HS-27A (cell line): ENCODE measurements at places on chromosomes 3 and 15.

GRCh38 chr3:172094621-172095557 is 55.5 kb downstream of the FNDC3B start:
- no peak for DNase-seq

DNA sequence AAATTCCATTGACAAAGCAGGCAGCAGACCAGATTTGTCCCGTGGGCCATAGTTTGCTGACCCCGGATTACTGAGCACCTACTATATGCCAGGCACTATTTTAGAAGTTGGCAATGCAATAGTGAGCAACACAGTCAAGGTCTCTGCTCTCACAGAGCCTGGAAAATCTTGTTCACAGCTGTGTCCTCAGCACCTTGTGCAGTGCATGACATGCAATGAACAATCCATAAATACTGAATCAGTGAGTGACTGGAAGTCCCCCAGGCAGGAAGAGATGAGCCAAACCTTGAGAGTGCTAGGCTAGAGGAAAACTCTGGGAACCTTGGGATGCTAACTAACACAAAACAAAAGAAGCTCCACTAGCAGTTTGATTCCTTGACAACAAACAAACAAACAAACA is 14.4 kb downstream of the TM4SF1 start:
- DNase-seq: no peak

DNA sequence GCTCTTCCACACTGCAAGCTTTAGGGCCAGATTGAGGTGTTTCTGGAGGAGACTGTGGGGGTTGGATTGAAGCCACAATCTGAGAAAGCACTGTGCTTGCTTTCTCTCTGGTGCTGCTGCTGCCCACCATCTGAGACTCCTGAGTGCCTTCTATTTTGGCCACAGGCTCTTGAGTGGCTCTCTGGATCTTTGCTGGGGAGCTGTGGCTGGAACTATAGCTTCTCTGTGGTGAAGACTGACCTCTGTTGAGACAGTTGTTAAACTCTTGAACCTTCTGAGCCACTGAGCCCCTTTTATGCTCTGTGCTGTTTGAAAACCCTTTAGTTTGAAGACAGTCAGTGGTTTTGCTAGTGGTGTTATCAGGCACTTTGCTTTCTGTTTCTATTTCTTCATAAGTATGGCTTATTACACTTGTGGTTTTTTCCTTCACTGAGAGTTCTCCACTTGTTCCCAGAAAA is 108.7 kb upstream of the TSPAN3 start:
- DNase-seq: no peak

GRCh38 chr3:84692261-84692660 is 266.5 kb upstream of the CADM2 start:
- no peak for DNase-seq

DNA sequence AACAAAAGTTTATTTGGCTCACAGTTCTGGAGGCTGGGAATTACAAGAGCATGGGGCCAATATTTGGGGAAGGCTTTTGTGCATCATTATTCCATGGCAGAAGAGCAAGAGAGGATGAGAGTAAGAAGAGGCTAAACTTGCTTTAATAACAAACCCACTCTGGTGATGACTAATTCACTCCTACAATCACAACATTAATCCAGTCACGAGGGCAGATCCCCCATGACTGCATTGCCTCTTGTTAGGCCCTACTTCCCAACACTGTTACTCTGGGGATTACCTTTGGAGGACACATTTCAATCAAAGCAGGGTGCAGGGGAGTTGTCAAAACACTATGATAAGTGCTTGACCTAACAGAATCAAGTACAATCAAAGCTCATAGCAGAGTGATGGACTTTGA is 181.7 kb downstream of the BBX start:
- DNase-seq: no peak

- DNase-seq: no peak
Measured at GRCh38 chr15:31843426-31844055, 186.8 kb upstream of the CHRNA7 start.

GRCh38 chr15:66956672-66957430 is 108.6 kb upstream of the SMAD3 start:
- no peak for DNase-seq

GRCh38 chr3:139538733-139539132 is 809 bp downstream of the RBP1 start:
- DNase-seq: no peak
